ENCODE measurements at places on chromosomes 4 and X.

GRCh38 chrX:154779261-154779660 is 16.6 kb downstream of the DKC1 start:
- peak; percentile 31 for DNase-seq

- no peak for DNase-seq
Measured at GRCh38 chrX:80550722-80551121, 130.5 kb downstream of the TENT5D start.

- DNase-seq: no peak
Measured at GRCh38 chrX:17732138-17732783, 5.0 kb upstream of the SCML1 start.

DNA sequence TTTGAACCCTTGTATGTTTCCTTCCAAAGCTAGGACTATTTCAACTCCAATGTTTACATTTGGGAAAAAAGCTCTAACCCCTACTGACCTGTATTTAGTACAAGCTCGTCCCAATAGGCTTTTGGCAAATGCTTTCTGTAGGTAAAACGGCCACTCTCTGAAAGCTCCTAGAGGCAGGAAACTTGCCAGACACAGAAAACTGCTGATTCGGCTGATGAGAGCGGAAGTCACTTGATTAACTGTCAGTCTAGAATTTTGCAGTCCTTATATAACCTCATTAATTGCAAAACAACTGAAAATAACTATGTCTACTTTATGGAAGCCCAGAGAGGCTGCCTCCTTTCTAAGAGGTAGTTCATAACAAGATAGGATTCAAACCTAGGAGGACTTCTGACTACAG is 108.1 kb downstream of the TSPAN7 start:
- no peak for DNase-seq

DNA sequence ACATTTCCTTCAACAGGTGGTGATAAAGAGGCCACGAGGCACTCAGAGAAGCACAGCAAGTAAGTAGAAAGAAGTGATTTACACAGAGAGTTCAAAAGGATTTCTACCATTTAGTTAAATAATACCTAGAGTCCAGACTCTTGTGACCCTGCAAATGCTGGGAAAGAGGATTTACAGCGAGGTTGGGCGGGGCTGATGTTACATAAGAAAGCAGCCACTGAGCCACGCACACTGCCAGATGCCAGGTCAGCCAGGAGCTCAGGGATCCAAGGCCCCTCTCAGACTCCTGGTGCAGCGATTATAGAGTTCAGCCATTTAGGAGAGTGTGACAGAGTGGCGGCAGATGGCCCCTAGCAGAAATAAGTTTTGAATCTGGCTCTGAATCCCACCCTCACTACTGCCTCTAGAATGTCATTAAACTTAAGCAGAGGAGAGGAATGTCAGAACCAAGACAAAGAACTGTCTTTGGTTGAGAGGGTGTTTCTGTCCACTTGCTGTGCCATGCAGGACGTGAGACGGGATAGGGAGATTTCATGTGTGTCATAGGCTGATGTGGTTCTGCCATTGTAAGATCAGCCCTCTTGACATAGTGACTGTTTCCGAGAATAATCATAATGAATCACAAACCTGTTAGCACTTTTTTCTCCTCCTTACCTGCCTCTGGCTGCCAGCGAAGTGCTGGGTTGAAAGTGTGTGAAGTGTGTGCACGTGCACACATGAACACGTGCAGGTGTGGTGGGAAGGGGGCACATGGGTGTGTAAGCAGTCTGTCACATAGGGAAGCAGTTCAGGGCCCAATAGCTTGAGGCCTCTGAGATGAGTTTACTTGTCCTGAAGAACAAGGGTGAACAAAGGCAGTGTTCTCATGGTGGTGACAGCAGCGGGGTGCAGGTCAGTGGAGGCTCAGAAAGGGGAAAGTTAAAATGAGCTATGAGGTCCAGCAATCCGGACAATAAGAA is 50.1 kb downstream of the MFAP3L start:
- DNase-seq: no peak

DNA sequence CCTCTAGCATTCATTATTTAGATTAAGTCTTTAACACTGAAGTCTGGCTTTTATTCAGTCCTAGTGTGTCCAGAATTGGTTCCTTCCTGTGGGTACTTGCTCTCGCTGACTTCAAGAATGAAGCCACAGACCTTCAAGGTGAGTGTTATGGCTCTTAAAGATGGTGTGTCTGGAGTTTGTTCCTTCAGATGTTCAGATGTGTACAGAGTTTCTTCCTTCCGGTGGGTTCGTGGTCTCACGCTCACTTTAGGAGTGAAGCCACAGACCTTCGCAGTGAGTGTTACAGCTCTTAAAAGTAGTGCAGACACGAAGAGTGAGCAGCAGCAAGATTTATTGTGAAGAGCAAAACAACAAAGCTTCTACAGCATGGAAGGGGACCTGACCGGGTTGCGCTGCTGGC is 860.6 kb downstream of the STIM2 start:
- no peak for DNase-seq

GRCh38 chrX:10615931-10616774 is 4.2 kb downstream of the MID1 start:
- no peak for DNase-seq

GRCh38 chr4:41567186-41567585 is 29.2 kb downstream of the LIMCH1 start:
- DNase-seq: no peak

GRCh38 chr4:79247695-79248394 is 78.0 kb downstream of the NAA11 start:
- no peak for DNase-seq
